NCI-H524 (cell line): ENCODE measurements at places on chromosomes 2 and 18.
A peak's percentile ranks its signal among the peaks of the same experiment; 100 is the strongest.

GRCh38 chr2:194725169-194725568, 931.9 kb upstream of the SLC39A10 start:
- no peak for DNase-seq

- DNase-seq, result no peak
These were observed 333.1 kb downstream of the PIK3C3 start for GRCh38 chr18:42288129-42288528.

DNA sequence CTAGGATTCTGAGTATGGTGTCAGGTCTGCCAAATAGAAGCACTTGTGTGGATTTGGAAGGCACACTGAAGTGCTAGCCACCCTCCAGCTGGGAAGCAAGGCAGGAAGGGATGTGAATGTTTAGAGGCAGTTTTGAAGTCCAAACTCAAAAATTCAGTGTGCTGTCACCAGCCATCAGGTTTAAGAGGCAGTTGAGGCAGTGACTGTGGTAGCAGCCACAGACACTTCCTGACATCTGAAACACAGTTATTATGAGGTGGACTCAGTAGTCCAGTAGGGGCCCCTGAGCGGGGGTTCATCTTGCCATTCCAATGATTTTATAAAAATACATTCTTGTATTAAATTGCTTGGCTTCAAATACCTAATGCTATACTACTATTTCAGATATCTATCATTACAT, 13.4 kb upstream of the DOCK10 start:
- DNase-seq, result no peak

GRCh38 chr2:62456721-62457539, 49.1 kb downstream of the TMEM17 start:
- peak; percentile 32 for DNase-seq

DNA sequence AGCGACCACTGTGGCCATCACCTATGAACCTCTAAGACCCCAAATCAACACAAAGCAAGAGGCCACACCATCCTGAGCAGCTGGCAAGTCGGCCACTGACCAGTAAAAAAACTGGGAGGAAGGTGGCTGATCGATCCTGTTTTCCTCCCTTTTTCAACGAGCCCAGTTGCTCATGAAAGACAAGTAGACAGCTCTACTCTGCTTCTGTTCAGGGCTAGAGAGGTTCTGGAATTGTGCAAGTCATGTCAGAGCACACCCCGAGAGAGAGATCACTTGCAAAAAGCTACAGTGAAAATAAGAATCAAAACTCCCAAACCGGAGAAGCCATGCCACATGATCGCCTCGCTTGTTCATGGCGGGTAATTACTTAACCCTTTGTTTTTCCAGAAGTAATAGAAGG, 34.6 kb downstream of the ZNF516 start:
- no peak for DNase-seq

DNA sequence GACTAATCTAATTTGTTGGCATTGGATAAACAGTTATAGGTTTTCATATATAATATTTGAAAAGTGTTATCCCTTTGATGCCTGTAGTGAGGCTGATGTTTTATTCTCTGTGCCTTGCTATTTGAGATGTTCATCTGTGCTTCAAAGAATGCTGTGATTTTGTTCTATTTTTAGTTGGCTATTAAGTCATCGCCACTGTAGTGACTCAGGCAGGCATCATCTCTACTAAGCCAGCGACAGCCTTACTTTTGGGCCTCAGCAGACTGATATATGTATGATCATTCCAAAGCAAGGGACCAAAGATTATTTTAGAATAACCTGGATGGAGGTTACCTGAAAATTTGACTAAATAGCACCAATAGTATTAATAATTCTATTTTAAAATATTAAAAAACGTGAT, 1674.5 kb upstream of the NXPH2 start:
- DNase-seq, result no peak

- no peak for DNase-seq
These were observed 18.6 kb downstream of the ST6GAL2 start for GRCh38 chr2:106867196-106867953.

DNA sequence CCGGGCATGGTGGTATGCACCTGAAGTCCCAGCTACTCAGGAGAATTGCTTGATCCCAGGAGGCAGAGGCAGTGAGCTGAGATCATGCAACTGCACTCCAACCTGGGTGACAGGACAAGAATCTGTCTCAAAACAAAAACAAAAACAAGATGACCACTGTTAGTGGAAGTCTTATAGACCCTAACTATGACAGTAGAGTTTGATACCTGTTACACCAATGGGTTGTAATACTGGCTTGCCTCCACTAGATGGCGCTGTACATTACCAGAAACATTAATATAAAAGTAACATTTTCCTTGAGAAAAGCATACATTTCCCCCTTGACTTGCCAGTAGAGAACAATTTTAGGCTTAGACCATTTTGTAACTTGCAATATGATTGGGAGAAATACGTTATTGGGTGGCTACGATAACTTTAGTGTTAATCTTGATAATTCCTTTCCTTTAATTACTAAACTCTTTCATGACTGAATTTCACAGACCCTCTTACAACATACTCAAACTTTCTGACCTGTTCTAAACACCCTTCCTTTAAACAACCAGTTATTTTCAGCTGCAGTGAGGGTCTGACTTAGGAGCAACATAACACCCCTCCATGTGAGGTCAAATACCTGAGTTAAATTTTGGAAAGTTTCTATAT, 19.5 kb downstream of the SLC25A52 start:
- peak; percentile 10 for DNase-seq

- DNase-seq, result no peak
These were observed 509.0 kb upstream of the SLC39A10 start for GRCh38 chr2:195148004-195148403.

- no peak for DNase-seq
These were observed 217.1 kb upstream of the DLGAP1 start for GRCh38 chr18:4672162-4672561.

DNA sequence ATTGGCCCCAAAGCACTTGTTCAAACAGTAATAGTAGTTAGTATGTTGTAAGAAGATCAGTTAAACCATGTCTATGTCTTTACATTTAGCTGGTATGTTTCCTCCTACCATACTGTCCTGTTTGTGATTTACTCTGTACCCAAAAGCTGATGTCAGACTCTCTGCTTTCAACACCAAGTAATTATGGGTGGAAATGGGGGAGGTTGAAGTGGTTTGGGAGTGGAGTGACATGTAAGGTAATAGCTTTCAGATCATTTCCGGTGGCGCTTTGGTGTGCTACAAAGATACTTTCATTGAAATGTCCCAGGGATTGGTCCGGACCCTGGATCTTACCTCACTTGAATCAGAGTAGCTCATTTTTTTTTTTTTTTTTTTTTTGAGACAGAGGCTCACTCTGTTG, 39.7 kb upstream of the TGIF1 start:
- no peak for DNase-seq

- DNase-seq, result no peak
These were observed 189.3 kb downstream of the PHLPP1 start for GRCh38 chr18:62904396-62905285.

- DNase-seq, result peak; percentile 55
These were observed 40.8 kb upstream of the RPRM start for GRCh38 chr2:153519257-153519875.

DNA sequence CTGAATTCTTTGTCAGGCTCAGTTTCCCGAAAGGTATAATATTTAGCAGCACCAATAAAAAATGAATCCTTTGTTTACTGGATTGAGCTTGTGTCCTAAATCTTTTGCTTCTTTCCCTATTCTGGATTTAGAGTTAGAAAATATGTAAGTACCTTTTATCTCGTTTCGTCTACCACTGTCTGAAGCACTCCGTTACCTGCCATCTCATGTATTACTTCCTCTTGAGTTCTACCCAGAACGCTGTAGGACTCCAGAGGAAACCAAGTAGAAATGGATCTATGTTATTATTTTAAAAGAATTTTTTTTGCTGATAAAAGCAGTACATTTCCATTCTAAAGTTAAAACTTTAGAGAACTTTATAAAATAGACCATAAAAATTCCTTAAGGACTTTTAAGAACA, 13.5 kb downstream of the ANKRD12 start:
- no peak for DNase-seq

DNA sequence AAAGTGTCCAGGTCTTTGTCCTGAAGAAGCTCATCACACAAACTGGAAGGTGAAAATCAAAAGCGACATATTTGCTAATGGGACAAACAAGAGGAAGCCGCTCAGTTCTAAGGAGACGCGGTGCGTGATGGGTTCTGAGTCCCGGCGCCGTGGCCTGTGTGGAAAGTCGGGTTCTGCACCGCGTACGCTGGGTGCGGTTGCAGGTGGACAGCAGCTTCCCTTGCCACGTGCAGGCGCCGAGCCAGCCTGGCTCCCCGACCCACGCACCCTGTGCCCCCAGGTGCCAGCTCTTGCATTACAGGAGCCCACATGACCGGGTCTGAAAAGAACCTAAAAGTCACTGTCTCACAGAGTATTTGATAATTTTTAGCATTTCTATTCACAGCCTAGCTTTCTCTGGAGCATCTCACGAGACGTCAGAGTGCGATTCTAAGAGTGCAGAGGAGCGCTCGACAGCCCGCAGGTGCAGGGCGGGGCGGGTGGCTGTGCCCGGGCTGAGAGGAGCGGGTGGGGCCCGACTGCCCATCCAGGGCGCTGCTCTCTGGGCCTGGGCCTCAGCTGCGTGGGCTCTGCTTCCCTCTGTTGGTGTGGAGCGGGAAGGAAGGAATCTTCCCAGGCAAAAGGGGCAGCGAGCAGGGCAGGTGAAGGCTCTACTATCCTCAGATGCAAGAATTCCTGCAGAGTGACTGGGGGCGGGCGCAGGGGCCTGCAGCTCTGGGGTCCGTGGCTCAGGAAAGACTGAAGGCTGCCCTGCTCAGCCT, 39.4 kb downstream of the MYT1L start:
- peak; percentile 15 for DNase-seq

GRCh38 chr2:158143703-158144360, 42.2 kb downstream of the UPP2 start:
- no peak for DNase-seq

DNA sequence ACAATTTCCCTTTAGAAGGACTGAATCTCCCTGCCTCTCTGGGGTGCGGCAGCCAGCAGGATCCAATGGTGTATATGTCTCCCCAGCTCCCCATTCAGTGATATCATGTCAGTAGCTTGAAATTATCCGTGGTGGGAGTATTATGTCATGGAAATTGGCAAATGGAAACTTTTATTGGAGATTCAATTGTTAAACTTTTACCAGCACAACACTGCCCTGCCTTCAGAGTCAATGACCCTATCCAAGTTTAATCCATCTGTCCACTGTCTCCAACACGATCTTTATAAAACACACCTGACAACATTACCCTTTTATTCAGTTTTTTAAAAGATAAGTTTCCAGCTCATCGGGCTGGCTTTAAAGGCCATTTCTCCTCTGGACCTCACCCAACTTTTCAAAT, 5.0 kb upstream of the IL1RN start:
- no peak for DNase-seq

DNA sequence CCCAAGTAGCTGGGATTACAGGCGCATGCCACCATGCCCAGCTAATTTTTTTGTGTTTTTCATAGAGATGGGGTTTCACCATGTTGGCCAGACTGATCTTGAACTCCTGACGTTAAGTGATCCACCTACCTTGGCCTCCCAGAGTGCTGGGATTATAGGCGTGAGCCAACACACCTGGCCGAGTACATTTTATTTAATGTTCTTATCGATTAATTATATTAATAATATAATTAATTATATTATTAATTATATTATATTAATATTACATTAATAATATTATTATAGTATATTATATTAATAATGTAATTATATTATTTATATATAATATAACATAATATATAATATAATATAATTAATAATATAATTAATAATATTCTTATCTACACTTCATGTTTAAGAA, 101.4 kb downstream of the CCDC85A start:
- DNase-seq, result no peak

DNA sequence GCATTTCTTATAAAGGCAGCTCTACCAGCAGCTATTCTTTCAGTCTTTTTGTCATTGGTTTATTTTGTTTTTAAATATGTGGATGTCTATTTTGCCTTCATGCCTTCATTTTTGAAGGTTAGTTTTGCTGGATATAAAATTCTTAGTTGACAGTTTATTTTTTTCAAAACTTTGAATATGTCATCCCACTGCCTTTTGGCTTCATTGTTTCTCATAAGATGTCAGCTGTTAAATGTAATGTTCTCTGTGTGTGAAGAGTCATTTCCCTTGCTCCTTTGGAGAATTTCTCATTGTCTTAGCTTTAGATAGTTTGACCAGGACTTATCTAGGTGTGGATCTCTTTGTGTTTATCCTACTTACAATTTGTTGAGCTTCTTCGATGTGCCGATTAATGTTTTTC, 213.5 kb downstream of the KIAA1328 start:
- DNase-seq, result no peak

DNA sequence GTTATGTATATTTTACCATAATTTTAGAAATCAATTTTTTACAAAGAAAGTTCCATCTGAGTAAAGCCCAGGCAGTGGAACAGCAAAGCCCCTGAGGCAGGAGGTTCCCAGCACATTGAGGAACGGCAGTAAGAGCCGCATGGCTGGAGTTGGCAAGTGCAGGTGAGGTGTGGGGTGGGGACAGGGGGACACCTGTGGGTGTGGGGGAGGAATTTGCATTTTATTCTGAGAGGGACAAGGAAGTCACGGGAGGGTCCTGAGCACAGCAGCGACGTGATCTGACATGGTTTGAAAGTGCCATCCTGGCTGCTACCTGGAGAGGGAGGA, 16.1 kb upstream of the ADI1 start:
- no peak for DNase-seq

DNA sequence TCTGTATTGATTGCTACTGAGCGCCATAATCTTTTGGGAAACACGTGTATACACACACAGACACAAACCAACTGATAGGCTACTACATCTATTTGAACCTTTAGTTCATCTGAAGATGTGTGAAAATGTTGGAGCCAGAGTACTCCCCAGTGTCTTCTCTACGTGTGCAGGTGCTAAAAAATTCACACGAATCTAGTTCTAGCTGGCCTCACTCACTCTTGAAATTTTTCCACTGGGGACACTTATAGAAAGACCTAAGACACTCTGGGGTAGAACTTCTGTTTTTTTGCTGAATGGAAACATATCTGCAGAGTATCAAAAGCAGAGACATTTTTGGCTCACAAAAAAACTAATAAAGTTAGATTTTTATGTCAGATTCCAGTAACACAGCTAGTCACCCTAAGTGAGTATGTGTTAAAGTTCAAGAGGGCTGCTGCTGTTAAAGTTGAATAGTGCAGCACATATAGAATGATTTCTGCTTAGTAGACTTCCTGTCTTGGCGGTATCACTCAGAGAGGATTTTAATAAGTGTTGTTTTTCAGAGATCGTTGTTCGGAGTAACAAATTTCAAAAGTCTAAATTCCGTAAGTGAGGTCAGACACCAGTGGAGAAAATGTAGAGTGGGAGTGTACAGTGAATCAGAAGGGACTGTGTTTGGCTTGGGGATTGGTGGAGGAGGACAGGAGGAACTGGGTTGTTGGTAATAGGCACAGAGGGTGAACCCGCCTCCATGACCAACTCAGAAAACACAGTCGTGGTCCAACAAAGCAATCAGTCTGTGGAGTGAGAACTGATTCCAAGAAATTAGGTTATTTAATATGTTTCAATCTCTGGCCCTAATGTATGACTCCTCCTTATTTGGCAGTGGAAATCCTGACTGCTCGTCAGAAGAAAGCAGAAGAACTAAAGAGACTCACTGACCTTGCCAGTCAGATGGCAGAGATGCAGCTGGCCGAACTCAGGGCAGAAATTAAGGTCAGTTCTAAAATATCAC, 43.1 kb downstream of the KCTD18 start:
- no peak for DNase-seq
